ENCODE measurements at places on chromosomes 4 and X.

DNA sequence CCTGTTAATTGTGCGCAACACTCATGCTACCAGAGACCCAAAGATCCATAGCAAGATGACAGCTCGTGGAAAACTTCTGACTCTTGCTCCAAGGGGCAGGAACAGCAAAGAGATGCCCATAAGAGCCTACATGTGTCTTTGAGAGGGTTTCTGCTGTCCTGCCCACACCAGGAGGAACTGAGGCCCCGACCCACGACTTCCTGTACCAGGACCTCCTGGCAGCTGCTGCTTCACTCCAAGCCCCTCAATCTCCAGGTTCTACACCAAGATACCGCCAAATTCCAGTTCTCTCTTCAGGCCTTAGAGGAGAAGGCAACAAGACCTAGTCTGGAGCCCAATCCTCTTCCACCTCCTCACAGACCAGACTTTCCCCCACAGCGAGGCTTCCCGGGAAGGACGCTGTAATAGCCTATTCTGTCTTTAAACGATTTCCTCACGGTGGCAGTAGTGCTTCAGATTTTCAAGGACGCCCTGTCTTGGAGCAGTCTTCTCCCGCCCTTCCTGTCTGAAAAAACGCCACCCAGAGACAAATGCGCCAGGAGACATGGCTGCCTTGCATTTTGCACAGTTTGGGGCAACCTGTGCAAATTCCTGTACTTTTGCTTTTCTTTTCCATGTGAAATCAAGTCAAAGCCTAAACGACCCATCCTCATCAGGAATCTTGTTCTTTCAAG, 230.2 kb upstream of the STK26 start:
- DNase-seq, result peak; percentile 83

- no peak for DNase-seq
These were observed 49.5 kb downstream of the CLDN34 start for GRCh38 chrX:10016519-10017132.

- no peak for DNase-seq
These were observed 5.7 kb upstream of the CXXC4 start for GRCh38 chr4:104500442-104500841.

- no peak for DNase-seq
These were observed 79.1 kb downstream of the DOCK11 start for GRCh38 chrX:118574666-118575065.

DNA sequence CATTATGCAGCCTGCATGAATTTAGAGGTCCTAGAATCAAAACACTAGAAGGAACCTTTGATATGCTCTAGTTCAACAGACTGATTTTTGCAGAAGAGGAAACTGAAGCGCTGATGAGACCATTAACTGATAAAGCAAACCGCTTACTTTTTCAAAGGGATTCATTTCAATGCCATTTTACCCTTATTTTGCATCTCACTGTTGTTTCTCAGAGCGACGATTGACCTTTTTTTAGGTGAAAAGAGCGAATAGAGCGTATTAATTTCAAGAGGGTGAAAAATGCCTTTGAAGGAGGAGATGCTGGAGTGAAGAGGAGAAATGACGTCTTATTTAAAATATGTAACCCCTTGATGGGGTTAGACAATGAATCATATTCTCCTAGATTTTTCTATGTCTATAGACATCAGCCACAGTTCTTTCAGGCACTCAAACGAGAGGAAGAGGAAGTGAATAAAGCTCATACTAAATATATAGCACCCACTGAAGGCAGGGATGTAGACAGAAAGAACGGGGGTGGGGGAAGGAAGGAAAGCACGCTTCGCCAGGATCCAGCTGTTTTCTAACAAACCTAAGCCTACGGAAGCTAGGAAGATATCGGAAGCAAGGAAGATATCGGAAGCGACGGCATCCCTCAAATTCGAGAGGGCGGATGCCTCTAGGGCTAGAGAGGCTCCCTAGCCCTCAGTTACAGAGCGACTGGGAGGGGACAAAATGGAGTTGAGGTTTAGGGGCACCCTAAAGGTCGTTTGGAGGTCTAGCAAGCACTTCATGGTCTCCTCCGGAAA, 848 bp downstream of the ACSL4 start:
- no peak for DNase-seq

- DNase-seq, result no peak
These were observed 8.7 kb upstream of the CDS1 start for GRCh38 chr4:84574069-84574720.

DNA sequence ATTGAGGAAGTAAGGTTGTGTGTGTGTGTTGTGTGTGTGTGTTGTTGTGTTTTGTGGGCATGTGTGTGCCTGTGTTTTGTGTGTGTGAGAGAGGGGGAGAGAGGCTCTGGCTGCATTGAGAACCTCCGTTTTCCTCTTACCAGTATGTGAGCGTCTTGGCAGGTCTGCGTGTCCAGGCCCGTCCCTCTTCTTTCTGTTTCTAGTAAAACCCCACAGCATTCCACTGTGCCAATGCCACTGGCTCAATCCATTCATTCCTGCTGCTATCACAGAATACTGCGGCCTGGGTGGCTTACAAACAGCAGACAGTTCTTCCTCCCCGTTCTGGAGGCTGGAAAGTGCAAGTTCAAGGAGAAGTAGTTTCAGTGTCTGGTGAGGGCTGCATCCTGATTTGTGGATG, 15.5 kb upstream of the HTRA3 start:
- DNase-seq, result no peak

DNA sequence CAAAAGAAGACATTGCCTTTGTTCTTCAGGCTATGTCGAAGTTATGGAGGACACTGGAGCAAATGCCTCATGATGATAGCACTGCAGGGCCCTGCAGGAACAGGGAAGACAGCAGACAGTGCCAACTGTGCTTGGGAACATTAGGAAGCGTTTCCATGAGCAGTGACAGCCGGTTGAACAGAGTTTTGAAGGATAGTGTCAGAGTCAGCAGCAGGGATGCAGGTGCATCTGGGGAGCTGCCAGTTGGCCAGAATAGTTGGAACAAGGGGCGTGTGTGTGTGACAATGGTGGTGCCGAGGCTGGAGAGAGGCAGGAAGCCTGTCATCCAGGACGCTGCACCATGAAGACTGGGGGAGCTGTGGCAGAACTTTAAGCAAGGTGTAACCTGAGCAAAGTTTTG, 88.6 kb downstream of the SHROOM3 start:
- no peak for DNase-seq

GRCh38 chr4:7738458-7739076, 201.1 kb downstream of the AFAP1 start:
- no peak for DNase-seq

- no peak for DNase-seq
These were observed 63.2 kb downstream of the SH3RF1 start for GRCh38 chr4:169207436-169208089.

- DNase-seq, result no peak
These were observed 133.5 kb upstream of the NUDT6 start for GRCh38 chr4:123055943-123056342.

Data from NCI-H1105 (cell line).